ENCODE measurements at places on chromosomes 12 and 14. TPM values are rescaled to one million over a fixed set of nuclear protein-coding genes. Genes with fewer than 3 reads are reported as not detected.

Gene ESPL1
- 1.1 TPM for total RNA-seq

Gene BRI3BP
- 15.4 TPM for total RNA-seq

Gene INHBE
- total RNA-seq, result 1.5 TPM

Gene PRICKLE1
- 3.8 TPM for total RNA-seq

Gene CABP1
- not detected for total RNA-seq

Data from nasal cavity respiratory epithelium epithelial cell of viscerocranial mucosa (primary cell).